HEK293T (cell line): ENCODE measurements at places on chromosomes 11 and 22.

DNA sequence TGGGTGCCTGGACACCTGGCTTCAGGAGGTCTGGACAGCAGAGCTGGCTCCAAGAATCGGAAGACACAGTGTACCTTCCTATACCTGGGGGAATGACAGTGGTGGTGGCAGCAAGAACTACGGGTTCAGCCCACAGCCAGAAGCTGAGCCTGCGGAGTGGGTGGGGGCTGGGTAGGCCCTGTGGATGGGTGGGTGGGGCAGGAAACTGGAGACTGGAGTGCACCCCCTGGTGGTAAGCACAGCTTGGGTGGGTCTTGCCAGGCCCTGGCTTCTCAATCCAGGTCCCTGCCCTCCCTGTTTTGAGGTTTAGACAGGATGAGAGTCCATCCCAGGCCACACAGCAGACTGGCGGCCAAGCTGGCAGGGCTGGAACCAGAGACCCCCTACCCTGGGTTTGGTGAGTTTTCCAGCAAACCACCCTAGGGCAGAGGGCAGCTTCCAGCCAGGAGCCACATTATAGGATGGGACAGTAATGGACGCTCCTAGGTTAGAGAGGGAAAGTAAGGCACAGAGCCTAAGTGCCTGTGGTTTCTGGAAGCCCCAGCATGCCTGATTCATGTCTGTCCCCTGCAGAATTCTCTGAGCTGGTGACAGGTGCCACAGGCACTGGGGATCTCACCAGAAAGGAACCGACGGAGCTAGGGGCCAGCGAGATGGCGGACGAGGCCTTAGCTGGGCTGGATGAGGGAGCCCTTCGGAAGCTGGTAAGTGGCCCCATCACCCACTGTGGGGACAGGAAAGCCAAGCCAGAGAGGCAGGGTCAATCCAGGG, 1.7 kb downstream of the SMTN start:
- peak; percentile 71 for DNase-seq

DNA sequence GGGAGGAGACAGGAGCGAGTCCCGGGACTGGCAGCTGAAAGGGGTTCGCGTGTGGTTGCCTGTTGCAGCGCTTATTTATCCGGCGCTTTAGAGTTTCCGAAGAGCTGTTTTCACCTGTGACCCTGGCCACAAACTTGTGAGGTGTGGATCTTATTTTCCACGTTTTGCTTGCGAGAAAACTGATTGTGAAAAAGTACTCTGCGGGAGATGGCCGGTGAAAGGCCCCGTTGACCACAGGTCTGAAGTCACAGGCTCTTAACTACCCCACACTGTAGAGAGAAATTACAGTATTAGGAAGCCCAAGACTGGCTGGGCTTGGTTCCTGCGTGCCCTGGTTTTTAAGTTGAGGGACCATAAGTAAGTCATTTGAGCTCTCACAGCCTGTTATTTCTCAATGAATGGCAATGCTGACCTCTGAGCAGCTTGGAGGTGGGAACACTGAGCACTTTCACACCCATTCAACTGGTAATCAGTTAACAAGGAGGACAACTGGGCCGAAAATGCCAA, 379 bp upstream of the RAB38 start:
- no peak for DNase-seq

DNA sequence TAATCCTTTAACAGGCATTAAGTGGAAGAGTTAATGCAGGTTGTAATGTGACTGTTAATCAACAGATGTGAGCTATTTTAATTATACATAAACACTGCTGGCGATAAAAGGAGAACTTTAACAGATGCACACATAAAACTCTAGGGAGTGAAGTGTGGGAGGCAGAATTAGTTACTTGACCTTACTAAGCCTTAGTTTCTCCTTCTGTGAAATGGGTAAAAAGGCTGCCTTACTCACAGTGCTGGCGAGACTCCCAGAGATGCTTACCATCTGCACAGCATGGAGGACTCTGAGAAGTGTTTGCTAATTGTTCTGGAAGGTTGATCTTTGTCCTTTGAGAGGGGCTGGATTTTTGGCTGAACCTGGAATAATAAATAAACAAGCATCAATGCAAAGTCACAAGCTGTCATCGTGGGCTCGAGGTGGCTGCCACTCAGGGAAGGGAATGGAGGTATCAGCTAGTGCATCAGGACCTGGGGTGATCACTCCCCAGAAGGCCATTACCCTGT, 58.6 kb upstream of the MPEG1 start:
- no peak for DNase-seq

DNA sequence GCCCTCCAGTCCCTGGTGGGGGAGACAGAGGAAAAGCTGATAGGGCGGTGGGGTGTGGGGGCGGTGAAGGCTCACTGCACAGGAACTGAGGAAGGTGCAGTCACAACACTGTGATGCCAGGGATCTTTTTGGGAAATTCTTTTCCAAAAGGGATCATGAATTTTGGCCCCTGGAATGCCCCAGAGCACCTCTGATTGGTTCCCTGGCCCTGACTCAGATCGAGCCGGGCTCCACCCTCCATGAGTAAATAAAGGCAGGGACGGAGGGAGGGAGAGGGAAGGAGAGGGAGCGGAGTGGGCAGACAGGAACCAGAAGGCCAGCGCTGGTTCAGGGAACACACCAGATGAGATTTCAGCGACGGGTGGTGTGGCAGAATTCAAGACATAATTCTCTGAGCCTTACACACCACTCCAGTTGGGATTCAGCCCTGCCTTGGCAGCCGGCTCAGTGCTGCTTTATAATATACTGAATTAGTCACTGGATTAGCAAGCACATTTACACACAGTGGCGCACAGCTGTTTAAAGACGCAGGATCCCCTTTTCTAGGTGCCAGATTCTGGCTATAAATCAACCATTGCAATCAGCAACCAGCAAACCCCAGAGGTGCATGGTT, 80.3 kb downstream of the ETS1 start:
- no peak for DNase-seq

GRCh38 chr11:17986711-17987220, 26.1 kb downstream of the SERGEF start:
- DNase-seq: no peak

DNA sequence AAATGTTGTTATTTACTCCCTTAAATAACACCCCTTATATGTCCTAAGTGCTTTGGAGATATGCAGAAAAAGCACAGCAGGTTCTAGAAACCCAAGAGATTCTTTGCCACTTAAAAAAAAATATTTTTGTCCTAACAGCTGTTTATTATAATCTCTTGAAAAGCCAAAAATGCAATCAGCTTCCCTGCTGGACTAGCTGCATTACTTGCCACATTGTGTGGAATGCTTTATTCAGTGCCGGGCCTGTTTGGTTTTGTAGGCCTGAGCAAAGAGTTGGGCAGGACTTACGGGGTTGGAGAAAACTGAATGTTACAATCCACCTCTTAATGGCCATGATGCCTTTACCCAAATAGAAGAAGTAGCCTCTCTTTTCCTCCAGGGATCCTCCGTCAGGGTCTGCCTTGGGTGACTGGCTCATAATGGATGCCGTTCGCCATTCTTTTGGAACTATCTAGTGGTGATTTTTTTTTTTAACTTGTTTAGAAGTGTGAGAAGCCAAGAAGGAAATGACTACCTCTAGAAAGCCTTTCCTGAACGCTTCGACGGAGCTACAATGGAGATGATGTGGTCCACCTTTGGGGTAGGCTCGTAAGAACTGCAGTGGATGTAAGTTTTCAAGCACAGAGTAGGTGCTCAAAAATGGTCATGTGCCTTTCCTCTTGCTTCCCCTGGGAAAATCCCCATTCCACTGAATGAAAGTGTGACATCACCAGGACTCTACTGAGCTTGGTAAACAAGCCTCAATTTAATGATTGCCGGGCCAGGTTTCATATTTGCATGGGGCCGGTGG, 241.3 kb upstream of the NCAM1 start:
- DNase-seq: no peak

GRCh38 chr22:36457688-36458450, 23.6 kb downstream of the TXN2 start:
- no peak for DNase-seq

GRCh38 chr22:27473533-27473932, 328.0 kb downstream of the MN1 start:
- DNase-seq: no peak

GRCh38 chr22:45451972-45452371, 38.5 kb downstream of the RIBC2 start:
- DNase-seq: no peak

- DNase-seq: no peak
These were observed 67.9 kb downstream of the PIWIL4 start for GRCh38 chr11:94635072-94635471.

GRCh38 chr11:79040348-79040747, 400.5 kb downstream of the TENM4 start:
- DNase-seq: no peak

DNA sequence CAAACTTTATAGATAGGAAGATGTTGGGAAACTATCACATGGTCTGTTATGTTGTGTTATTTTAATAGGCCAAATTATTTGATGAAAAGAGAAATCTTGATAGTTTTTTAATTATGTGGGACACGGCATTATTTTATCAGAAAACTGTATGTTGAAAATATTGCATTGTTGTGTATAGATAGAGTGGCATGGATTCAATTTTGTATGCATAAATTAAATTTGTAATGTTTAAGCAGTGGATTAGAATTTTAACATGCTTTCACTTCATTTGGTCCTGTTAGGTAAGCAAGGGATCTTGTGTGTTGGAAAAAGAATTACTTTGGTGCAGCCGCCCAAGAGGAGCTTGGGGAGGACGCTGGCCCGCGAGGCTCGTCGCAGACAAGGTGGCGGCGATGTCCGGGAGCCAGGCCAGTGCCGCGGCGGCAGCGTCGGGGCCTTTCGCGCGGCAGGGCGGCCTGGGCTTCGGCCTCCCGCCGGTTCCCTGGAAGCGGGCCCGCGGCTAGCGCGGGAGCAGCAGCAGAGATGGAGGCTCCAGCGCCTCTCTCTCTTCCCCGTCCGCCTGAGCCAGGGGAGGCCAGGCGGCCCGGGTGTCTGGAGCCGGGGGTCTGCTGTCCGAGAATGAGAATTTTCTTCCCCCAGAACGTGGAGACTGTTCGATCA, 82.7 kb downstream of the GGT1 start:
- no peak for DNase-seq
